ENCODE measurements at places on chromosomes 1 and 21.

- no peak for DNase-seq
These were observed 39.5 kb upstream of the C1orf87 start for GRCh38 chr1:60113028-60113427.

GRCh38 chr1:200316148-200316803 lies 93.6 kb downstream of the ZNF281 start:
- no peak for DNase-seq

DNA sequence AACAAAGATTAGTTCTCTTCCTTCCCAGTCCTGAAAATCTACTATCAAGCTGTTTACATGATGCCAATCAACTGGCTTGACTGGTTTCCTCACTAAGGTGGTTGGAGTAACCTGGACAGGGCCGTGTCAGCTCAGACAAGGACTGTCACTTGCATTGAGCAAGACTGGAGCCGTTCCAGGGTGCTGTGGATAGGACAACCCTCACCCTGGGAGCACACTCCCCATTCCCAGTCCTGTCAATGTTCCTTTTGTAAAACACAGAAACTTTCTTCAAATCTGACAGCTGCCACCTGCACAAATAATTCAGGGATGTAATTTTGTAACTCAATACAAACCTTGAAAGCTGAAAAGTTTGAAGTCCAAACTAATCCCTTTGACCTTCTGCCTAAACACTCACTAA lies 31.4 kb downstream of the PLPP3 start:
- no peak for DNase-seq

GRCh38 chr1:183676586-183677189 lies 23.6 kb upstream of the APOBEC4 start:
- DNase-seq = no peak

DNA sequence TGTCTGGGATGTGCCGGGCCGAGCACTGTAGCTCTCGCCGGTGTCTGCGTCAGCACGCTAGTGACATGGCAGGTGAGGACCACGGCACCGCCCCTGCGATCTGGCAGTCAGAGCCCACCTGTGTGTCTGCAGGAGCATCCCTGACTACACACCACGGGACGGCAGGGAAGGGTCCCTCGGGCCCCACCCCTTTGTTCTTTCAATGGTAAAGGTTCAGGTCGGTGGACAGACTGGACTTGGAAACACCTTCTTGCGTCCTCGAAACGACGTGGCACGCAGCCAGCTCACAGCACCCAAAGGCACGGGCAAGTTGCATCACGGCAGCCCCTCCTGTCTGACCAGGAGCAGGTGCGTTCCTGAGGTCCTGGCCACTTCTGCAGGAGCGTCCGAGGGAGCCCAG lies 3.7 kb upstream of the SAMD11 start:
- no peak for DNase-seq

DNA sequence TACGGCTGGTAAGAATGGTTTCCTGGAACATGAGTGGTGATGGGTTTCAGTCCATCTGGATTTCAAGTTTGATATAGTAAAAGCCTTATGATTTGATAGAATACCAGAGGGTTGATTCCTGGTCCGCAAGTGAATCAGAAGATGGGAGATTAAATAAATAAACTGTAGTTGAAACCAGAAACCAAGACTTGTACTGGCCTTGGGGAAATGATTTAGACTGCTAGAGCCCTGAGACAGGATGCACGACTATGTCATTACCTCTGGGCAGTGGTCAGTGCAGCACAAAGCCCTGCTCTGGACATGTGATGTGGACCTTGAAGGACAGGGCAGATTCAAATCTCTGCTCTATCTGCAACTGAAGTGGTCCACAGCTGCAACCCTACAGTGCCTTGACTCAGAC lies 15.6 kb upstream of the FMOD start:
- no peak for DNase-seq

GRCh38 chr1:56153276-56153675 lies 426.1 kb downstream of the PLPP3 start:
- DNase-seq = no peak

DNA sequence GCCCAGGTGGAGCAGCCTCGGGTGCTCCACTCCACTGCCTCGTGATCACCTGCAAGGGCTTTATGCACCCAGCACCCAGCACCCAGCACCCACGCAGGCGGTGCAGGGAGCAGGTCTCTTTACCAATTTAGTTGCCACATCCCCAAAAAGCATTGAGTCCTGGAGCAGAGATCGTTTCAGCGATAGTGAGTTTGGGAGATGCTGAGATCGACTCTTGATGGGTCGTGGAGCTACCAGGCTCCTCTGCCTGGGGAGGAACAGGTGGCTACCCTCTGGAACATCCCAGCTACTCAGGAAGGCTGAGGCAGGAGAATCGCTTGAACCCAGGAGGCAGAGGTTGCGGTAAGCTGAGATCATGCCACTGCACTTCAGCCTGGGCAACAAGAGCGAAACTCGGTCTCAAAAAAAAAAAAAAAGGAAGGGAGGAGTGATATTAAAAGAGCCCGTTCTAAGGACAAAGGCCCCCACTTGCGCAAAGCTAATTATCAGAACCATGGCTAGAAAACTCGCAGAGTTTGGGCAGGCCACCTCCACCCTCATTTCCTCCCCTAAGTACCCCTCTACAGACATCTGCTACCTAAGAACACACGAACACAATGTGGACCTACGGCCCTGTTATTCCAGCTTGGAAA lies 106.5 kb upstream of the SLC45A1 start:
- no peak for DNase-seq

- DNase-seq = no peak
These were observed 287.5 kb downstream of the HLX start for GRCh38 chr1:221166559-221167318.

GRCh38 chr1:64959986-64960385 lies 6.4 kb downstream of the JAK1 start:
- no peak for DNase-seq

GRCh38 chr21:33478182-33478581 lies 1.6 kb downstream of the TMEM50B start:
- DNase-seq = no peak

DNA sequence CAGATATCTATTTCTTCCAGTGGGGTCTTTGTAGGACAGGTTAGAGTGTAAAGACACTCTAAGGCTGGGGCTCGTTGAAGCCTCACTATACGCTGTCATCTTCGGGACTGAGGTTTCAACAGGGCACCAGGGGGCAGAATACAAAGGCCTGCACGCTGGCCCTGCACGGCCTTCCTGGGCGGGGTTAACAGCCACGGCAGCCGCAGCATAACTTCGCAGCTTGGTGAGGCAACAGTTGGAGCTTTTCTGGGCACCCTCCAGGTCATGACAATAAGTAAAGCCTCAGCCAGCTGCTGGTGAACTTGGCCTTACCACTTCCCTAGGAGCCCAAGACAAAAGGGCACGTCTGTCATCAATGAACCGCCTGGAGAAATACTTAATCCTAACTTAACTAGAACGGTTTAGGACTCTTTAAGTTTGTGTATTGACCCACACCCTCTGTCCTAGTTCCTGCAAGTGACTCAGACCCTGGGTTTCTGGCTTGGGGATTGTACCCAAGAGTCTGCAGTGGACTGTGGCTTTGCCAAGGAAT lies 2.3 kb upstream of the RUNX1 start:
- DNase-seq = no peak

- DNase-seq = no peak
These were observed 42.1 kb downstream of the DYRK1A start for GRCh38 chr21:37408464-37409193.

DNA sequence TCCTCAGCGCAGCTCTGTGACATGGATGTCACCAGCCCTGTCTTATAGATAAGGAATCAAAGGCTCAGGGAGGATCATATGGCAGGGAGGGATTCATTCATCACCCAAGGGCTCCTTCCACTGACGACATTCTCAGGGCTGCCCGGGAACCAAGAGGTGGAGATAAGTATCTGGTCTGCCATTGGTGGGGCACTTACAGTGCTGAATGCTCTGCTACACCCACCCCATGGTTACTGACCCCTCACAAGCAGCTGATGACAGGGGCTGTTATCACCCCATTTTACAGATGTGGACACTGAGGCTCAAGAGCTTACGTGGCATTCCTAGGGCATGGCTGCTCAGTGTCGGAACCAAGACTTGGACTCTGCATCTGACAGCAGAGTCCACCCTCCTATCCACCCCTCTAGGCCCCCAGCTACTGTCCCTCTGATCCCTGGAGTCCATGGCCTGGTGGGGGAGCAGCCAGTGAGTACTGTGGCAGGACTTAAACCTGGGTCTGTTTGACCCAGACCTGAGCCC lies 155.1 kb downstream of the PTPRU start:
- DNase-seq = no peak

DNA sequence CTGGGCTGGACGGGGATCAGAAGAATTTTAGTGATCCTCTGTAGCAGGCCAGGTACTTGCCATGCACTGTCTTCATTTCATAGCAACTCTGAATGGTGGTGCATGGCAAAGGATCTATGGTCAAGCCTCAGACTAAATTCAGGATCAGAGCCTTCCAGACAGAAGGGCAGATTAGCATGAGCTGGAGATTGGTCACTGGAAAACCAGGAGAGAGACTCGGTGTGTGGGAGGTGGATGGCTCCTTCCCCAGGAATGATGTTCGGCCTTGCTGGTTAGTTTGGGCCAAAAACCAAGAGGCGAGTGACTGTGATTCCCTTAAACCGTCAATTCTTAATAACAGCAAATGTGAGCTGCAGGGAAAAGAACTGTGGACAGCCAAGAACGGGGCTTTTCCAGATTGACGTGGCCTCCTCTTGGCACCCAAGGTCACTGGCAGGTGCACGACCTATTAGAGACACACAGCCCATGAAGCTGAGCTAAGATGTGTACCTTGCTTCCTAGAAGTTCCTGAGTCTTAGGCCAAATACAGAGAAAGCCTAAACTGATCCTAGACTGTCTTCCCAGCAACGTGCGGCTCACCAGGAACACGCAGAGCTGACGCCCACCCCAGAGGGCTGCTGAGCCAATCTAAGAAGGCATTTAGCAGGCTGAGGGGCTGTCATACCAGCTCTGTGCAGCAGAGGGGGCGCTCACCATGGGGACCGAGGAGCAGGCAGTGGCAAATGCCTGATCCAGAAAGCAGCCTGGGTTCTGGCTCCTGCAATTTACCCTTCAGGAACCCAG lies 18.5 kb downstream of the ALDH4A1 start:
- no peak for DNase-seq

DNA sequence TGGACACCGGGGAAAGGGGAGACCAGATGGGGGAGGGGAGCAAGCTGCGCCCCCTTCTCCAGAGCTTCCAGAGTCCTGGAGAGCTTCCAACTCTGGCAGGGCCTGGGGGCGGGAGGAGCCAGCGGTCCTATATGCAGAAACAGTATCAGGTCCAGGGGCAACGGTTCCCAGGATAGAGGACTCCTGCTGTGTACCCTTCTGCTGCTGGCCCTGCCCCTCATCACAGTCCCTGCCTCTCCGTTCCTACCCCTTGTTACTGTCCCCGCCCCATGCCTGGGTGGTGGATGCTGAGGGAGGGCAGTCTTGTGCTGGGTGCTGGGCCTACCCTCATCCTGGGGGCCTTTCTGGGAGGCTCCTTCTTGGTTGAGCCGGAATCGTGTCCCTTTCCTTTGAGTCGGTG lies 19.2 kb upstream of the PEX10 start:
- DNase-seq = no peak

DNA sequence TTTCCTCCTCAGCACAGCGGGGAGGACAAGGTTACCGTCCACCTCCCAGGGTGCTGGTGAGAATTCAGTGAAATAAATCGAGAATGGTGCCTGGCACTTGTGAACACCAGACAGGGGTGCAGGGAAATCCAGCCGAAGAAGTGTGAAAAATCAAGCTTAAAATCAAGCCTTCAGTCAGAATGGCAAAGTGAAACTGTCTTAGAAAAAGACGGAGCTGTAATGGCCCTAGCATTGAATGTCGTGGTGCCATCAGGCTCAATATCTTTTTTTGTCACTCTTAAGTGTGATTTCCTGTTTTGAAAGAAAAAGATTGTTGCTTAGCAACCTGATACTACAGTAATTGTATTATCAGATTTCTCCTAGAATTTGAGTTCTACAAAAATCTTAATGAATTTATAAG lies 22.1 kb downstream of the EDARADD start:
- no peak for DNase-seq

- no peak for DNase-seq
These were observed 176.6 kb downstream of the VPS13D start for GRCh38 chr1:12406211-12407021.

DNA sequence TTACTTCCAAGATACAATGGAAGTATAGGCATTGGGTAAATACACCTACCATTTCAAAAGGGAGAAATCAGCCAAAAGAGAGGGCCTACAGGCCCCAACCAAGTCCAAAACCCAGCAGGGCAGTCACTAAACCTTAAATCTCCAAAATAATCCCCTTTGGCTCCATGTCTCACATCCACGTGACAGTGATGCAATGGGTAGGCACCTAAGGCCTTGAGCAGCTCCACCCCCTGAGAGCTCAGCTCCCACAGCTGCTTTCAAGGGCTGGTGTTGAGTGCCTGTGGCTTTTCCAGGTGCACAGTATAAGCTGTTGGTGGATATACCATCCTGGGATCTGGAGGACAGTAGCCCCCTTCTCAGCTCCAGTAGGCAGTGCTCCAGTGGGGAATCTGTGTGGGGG lies 72.5 kb downstream of the UROD start:
- no peak for DNase-seq

- DNase-seq = no peak
These were observed 6.1 kb upstream of the SELE start for GRCh38 chr1:169739980-169740379.

DNA sequence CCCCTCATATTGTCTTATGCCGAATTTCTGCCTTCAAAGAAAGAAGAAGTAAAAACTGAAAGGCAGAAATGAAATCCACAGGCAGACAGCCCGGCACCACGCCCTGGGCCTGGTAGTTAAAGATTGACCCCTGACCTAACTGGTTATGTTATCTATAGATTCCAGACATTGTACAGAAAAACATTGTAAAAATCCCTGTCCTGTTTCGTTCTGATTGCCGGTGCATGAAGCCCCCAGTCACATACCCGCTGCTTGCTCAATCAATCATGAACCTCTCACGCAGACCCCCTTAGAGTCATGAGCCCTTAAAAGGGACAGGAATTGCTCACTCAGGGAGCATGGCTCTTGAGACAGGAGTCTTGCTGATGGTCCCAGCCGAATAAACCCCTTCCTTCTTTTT lies 49.3 kb downstream of the JMJD4 start:
- DNase-seq = no peak

GRCh38 chr1:63731117-63732043 lies 42.4 kb upstream of the ROR1 start:
- DNase-seq = no peak

DNA sequence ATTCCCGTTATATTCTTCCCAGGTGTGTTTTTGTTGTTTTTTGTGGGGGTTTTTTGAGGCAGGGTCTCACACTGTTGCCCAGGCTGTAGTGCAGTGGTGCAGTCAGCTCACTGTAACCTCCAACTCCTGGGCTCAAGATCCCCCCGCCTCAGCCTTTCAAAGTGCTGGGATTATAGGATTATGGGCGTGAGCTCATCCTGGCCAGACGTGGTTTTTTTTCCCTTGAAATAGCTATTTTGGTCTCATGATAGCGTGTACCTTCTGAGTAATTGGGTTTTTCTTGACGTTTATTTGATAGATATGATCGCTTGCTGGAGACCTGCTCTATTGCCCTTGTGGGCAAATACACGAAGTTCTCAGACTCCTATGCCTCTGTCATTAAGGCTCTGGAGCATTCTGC lies 17.6 kb downstream of the CTPS1 start:
- no peak for DNase-seq
